CD4-positive, alpha-beta memory T cell (primary cell): ENCODE measurements at places on chromosomes 7 and 10. TPM values are rescaled to one million over a fixed set of nuclear protein-coding genes. Genes with fewer than 3 reads are reported as not detected.

DNA sequence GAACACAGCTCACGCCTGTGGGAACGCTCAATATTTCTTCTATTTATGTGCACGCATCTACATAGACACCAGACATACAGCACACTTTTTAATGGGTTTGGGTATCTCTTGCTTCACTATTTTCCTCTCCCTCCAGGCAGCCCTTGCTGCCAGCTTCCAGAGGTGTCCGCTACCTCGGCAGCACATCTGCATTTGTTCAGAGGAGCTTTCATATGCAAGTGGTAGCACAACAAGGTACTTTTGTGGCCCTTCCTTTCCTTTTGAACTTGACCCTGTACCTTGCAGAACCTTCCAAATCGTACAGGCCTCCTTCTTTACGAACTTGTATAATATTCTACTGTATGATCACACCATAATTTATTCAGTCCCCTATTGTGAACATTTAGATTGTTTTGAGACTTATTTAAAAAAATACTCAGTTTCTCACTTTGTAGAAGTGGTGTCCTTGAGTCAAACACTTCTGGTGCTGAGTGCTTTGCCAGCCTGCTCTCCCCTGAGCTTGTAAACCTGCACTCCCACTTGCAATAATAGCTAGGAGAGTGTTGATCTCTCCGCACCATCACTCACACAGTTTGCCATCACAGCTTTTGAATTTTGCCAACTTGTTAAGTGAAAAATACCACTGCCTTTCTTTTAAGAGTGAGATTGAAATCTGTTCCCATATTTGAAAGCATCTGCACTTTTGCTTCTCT, 106.0 kb upstream of the ZNF32 start:
- DNase-seq = no peak

GRCh38 chr7:102463841-102464576, 654 bp downstream of the ALKBH4 start:
- DNase-seq = no peak

GRCh38 chr7:151520419-151521261, 945 bp upstream of the RHEB start:
- peak; percentile 60 for DNase-seq

- no peak for DNase-seq
Measured at GRCh38 chr7:28688174-28688573, 270.0 kb downstream of the TRIL start.

GRCh38 chr7:49707891-49708290, 65.5 kb upstream of the VWC2 start:
- DNase-seq = no peak

GRCh38 chr10:69464801-69465401, 13.6 kb downstream of the TSPAN15 start:
- DNase-seq = no peak

DNA sequence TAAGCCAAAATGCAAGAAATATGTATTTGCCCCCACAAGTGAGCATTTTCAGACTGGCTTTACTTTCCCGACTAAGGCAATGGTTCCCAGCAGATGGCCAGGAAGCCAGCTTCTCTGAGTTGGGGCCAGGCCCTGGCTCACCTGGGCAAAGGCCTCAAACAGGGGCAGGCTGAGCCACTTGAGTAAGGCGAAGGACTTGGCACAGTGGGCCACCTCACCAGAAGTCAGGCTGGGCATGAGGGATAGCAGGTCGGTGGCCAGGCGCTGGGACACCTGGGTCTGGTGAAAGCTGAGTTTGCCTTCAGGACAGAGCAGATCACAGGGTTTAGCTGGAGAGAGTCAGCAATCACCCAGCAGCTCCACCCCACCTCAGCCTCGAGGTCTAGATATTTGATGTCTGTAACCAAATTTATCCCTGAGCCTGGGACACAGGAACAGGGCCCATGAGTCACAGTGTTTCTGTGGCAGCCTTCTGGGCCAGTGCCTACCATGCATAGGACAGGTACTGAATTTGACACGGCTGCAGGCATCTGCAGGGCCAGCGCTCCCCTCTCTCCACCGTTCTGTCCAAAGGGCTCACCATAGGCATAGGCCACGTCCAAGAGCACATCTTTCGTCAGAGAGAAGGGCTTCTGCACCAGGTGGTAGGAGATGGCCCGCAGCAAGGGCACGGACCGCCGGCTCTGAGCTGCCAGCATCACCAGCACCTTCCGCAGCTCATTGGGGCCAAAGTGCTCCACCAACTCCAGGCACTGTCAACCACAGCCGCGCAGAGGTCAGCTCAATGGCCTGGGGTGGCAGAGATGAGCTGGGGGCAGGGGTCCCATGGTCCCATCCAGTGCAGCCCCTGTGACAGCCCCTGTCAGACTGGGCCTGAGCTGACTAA, 7.3 kb downstream of the TBRG4 start:
- no peak for DNase-seq

- no peak for DNase-seq
Measured at GRCh38 chr7:136527554-136527953, 340.9 kb upstream of the CHRM2 start.

- no peak for DNase-seq
Measured at GRCh38 chr10:133344236-133344635, 2.9 kb upstream of the PRAP1 start.

GRCh38 chr10:110151467-110151866, 55.9 kb upstream of the MXI1 start:
- DNase-seq = no peak

- DNase-seq = no peak
Measured at GRCh38 chr7:23264916-23265458, 18.4 kb downstream of the GPNMB start.

DNA sequence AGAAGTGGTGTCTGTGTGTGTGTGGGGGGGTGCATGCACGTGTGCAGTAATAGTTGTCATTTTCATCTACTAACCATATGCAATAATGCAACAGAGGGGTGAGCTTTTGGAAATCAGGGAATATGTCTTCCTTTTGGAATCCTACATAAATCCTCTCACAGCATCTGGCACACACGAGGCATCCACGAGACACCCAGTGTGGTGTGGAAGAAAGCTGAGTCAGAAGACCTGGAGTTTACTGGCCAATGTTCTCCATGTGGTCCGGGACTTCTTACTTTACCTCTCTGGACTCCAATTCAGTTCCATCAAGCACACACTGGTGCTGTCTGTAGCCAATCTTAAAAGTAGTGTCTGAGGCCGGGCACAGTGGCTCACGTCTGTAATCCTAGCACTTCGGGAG, 43.1 kb upstream of the C10orf90 start:
- no peak for DNase-seq

- no peak for DNase-seq
Measured at GRCh38 chr7:114426382-114426781, 11.8 kb downstream of the FOXP2 start.

DNA sequence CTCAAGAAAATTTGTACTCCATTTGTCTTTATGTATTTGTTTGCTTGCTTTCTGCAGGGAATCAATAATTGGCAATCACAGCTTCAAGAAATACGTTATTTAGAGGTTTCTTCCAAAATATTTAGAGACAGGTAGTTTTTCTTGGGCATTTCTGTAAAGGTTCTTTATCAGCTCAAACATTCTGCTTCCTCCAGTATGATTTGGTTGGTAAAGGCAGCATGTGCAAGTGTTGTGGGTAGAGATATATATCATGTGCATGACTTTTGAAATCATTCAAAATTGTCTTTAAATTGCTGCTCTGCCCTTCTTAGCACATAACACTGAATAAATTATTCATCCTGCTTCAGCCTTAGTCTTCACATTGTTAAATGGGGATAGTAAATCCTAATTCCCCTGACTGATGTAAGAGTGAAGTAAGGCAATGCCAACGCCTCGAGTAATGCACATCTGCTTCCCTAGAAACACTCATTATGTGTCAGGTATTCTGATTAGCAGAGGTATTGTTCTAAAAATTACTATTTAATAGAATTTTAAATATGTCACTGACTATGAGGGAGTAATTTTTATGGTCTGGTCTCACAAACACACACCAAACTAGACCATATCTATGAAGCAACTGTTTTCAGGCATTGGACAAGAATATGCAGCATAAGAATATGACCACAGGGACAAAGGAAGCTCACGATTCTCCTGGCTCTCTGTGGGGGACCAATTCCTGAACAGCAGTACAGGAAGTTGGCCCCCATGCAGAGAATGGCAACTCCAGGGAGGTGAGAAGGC, 77.3 kb upstream of the AKR1E2 start:
- DNase-seq = no peak

DNA sequence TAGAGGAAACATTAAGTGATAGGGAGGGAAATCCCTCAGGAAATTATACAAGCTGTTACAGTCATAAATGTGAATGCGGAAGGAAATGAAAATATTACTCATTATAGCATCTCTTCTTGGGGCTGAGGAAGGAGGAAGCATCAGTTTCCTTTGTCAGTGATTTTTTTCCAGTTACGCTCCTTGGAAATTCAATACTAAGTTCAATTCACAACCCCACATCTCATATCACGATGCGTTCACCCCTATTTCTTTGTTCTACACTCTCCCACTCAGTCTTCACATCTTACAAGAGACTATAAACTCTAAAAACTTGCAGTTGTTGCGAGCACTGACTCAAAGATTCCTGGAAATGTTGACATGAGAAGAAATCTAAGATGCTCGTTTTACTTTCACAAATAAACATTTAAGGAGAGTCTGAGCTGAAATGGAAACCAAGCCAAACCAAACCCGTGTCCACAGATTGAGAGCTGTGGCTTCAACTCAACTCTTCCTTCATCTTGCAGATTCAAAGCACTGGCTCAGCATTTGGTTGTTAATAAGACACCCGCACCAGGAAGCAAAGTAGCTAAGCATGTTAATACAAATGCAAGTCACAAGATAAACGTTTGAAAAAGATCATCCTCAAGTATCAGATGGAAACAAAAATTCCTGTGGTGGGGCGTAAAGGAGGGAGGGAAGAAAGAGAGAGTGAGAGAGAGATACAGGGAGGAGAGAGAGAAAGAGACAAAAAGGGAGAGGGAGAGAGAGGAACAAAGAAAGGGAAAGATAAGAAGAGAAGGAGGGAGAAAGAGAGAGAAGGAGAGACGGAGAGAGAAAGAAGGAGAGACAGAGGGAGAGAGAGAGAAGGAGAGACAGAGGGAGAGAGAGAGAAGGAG, 150.0 kb upstream of the RSU1 start:
- DNase-seq = no peak

- peak; percentile 36 for DNase-seq
Measured at GRCh38 chr10:8407501-8408021, 353.1 kb downstream of the GATA3 start.

DNA sequence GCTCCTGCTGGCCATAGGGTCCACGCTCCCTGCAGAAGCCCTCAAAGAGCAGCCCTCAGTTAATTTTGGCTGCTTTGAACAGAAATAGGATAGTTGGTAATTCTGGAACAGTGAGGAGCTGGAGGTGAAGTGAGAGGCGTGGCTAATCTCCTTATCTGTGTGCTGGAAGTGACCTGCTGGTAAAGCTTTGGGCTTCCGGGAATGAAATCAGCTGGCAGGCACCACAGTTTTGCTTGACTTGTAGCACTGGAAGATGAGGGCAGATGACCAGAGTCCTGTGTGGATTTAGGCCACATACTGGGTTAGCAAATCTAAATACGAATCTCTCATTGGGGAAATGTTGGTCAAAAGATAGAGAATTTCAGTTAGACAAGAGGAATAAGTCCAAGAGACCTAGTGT, 10.2 kb downstream of the ATP6V0E2 start:
- DNase-seq = no peak

DNA sequence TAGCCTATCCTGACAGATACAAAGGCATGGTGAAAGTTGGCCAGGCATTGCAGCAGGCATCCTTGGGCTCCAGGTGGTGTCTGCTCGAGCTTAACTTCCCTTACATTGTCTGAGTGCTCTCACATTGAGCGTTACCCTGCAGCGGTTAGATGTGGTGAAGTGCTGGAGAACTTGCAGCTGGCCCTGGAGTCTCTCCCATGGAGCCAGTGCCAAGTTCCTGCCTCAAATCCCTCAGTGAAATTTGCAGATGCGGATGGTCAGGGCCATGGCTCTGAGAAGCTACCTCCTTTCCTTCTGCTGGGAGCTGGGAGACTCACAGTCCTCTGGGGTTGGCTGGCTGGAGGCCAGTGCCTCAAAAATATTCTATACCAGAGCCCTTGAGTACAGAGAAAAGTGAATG, 3.3 kb upstream of the ZNF746 start:
- no peak for DNase-seq

DNA sequence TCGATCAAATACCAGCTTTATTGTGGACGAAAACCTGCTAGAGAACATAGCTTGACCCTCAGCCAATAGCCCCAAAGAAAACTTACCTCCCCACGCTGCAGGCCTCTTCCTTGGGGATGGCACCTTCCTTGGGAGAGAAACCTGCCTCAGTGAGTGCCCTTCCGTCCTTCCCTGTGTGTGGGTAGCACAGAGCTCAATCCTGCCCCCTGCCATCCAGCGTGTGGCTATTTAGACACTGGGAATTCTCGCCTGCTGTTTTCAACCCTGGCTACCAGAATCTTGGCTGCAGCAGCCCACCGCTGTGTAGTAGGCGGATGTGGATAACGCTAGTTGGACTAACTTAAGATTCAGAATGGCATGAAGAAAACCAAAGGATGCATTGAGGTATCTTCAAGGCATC, 238.2 kb downstream of the TEX36 start:
- DNase-seq = no peak

UNCX gene
- not detected for total RNA-seq

VENTX gene
- not detected for total RNA-seq

CHAT gene
- total RNA-seq = not detected

NKX2-3 gene
- not detected for total RNA-seq

PTEN gene
- 84.8 TPM for total RNA-seq
